ENCODE measurements at places on chromosomes 2 and 18.

DNA sequence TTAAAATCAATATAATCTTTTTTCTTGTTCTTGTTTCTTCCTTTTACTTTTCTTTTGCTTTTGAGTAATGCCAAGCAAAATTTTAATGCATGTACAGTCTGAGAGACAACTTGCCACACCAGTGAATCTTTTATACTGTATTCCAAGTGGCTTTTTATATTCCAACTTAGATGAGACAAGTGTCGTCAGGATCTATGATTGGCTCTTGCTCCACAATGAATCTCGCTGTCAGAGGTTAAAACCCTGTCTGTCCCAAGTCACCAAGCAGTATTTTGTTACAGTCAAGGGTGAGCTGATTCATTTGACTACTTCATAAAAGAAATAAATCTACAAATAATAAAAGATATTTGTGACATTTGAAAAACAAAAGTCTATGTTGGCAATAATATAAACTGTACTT is at the start of gene MSTN:
Gene MSTN, minus strand, starts transcription at position 129 of the 400 bp plus-strand sequence. CDS start 133 bp downstream, outside the sequence.
- DNase-seq, result no peak

- no peak for DNase-seq
Observed at GRCh38 chr2:202014318-202014717, 19.3 kb upstream of the FZD7 start.

DNA sequence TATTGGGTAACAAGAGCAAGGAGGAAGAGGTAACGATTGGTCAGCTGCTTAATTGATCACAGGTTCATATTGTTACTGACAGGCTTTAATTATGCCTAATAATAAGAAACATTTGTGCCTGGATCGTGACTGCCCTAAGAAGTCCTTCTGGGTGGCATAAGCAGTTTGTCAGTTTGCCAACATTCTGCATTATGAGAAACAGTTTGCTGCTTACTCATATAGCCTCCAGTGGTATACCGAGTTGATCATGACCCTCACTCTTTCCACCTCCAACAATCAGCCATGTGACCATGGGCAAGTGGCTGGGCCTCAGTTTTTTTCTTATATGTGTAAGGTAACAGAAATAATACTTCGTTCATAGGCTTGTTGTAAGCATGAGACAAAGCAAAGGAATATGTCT is 96.6 kb upstream of the CABLES1 start:
- DNase-seq, result no peak

DNA sequence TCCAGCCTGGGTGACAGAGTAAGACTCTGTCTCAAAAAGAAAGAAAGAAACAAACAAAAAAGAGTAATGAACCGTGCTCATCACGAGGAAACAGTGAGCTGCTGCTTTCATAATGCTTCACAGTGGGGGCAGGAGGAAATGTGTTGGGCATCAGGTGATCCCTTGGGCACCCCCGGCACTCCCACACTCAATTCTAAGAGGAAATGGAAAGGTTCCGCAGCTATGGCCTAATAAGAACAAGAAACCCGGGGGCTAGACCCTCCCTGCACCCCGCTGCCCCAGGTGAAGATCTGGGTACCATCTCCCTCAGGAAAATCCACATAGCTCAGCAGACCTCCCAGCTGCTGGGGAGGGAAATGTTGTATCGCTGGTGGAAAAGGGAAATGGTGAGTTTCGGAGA is 118.9 kb downstream of the LPIN1 start:
- DNase-seq, result no peak

GRCh38 chr2:192044496-192044895 is 150.2 kb downstream of the TMEFF2 start:
- no peak for DNase-seq

DNA sequence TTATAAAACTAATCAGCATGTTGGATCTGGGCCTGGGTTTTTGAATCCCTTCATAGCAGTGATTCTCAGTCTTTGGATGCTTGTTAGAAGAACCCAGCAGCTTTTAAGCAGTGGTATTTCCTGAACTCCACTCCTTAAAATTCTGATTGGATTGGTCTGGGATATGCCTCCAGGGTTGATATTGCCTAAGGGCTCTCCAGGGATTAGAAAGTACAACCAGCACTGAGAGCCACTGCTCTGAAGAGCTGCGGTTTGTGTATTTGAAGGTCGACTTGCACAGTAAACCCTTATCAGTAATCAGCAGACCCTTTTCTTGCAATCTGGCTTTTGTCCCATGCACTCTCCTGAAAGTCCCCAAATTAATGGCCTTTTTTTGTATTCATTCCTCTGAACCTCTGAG is 17.0 kb upstream of the RBMS1 start:
- no peak for DNase-seq

GRCh38 chr2:60544954-60545560 is 8.4 kb downstream of the BCL11A start:
- no peak for DNase-seq
